NCI-H2107 (cell line): ENCODE measurements at places on chromosomes 6 and 20.

GRCh38 chr6:89675949-89676748 is 37.6 kb upstream of the LYRM2 start:
- DNase-seq: no peak

DNA sequence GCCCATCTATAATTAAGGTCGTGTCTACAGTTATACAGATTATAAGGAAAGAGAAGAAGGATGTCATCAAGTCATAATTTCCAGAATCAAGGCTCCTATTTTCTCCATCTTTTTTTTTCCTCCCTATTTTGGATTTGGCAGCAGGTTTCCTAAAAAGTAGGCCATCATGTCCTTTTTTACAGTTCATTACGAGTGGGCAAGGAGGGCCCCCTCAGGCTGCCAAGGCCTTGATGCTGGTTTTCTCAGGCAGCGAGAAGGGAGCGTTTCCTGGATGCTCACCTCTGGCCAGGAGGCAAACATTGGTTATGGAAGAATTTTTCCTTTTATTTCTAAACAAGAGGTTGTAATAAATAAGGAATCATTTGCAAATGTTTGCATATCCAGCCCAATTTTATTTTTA is 414.6 kb downstream of the DHX35 start:
- DNase-seq: no peak

DNA sequence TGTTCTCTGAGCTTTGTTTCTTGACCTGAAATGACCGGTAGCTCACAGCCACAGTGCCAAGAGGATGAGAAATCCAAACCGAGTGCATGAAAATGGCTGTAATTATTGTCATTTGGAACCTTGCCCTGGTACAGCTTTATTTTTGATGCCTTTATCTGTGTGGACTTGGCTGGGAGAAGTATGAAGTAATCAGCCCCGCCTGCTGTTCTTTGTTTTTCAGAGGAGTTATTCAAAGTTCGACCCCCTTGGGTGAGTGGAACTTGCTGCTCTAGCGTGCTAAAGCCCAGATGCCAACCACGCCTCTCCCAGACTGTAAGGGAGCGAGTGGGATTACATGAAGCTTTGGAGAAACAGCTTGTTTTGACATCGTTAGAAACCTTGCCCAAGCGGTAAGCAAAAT is 48.3 kb downstream of the ECT2L start:
- DNase-seq: no peak

- DNase-seq: no peak
Observed at GRCh38 chr6:161169035-161169434, 104.8 kb downstream of the AGPAT4 start.

- DNase-seq: no peak
Observed at GRCh38 chr6:27766405-27766804, 145.8 kb downstream of the OR2B2 start.

DNA sequence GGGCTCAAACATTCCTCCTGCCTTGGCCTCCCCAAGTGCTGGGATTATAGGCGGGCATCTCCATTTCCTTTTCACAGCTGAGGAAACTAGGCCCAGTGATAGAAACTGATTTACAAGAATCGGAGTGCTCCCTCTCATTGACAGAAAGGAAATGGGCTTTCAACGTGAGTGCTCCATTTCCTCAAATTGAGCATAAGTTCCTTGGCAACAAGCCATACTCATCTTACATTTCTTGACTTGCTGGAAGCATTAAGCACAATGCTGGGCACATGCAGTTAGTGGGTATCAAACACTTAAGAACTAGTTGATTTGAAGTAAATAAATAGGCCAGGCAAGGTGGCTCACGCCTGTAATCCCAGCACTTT is 54.7 kb downstream of the FGD2 start:
- DNase-seq: no peak

- no peak for DNase-seq
Observed at GRCh38 chr6:64998204-64998603, 708.8 kb downstream of the EYS start.

DNA sequence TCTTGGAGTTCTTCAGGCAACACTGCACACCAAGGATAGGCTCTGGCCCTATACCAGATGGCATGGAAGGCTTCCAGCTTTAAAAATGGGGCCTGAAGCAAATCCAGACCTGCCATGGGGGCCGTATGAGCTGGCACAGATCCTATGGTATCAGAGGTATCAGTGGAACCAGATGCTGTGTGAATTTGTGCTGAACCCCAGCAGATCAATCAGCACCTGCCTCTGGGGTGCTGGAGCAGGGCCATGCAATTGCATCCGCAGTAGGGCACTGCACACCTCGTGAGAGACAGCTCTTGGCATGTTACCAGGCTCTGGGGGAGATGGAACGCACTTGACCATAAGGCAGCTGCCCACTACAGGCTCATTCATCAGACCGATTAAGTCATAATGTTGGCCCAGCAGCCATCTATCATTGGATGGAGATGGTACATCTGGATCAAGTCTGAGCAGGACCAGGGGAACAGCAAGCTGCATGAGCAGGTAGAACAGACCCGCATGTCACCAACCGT is 221.5 kb downstream of the MYLK4 start:
- no peak for DNase-seq

GRCh38 chr20:62677678-62678077 is 31.0 kb upstream of the NTSR1 start:
- no peak for DNase-seq

GRCh38 chr6:166167258-166167731 is 356 bp downstream of the TBXT start:
- no peak for DNase-seq

- no peak for DNase-seq
Observed at GRCh38 chr6:161745594-161746141, 471.8 kb upstream of the AGPAT4 start.

- no peak for DNase-seq
Observed at GRCh38 chr6:27829453-27830211, 82.6 kb downstream of the OR2B2 start.

GRCh38 chr6:161586887-161587286 is 313.0 kb upstream of the AGPAT4 start:
- no peak for DNase-seq

- no peak for DNase-seq
Observed at GRCh38 chr6:13420269-13420668, 67.1 kb downstream of the GFOD1 start.
